ENCODE measurements at places on chromosomes 5 and 9. TPM values are rescaled to one million over a fixed set of nuclear protein-coding genes. Genes with fewer than 3 reads are reported as not detected.

- no peaks in the 10 kb centered on the region for H3K36me3 ChIP-seq
- H3K27me3 ChIP-seq, result peaks cover 5% of the 10 kb centered on the region
- no peak overlapping the region for H3K4me3 ChIP-seq
Observed at GRCh38 chr9:135486267-135487065, 6.9 kb downstream of the PPP1R26 start.

- peak overlapping the region; percentile 1 for H3K4me3 ChIP-seq
- H3K36me3 ChIP-seq, result no peaks in the 10 kb centered on the region
- H3K27me3 ChIP-seq, result peaks cover 2% of the 10 kb centered on the region
- peak; percentile 49 for DNase-seq
- no peaks in the 10 kb centered on the region for H3K4me1 ChIP-seq
Observed at GRCh38 chr9:90219548-90220118, 423.0 kb downstream of the DIRAS2 start.

GRCh38 chr5:143879646-143880045 is 67.7 kb downstream of the HMHB1 start:
- no peak overlapping the region for H3K27ac ChIP-seq
- H3K4me3 ChIP-seq, result no peak overlapping the region

- peaks cover 4% of the 10 kb centered on the region for H3K36me3 ChIP-seq
- DNase-seq, result no peak
- no peaks in the 10 kb centered on the region for H3K4me1 ChIP-seq
- no peak overlapping the region for H3K4me3 ChIP-seq
- H3K27ac ChIP-seq, result no peak overlapping the region
- H3K27me3 ChIP-seq, result no peaks in the 10 kb centered on the region
Observed at GRCh38 chr5:81156732-81157131, 76.4 kb upstream of the CKMT2 start.

DNA sequence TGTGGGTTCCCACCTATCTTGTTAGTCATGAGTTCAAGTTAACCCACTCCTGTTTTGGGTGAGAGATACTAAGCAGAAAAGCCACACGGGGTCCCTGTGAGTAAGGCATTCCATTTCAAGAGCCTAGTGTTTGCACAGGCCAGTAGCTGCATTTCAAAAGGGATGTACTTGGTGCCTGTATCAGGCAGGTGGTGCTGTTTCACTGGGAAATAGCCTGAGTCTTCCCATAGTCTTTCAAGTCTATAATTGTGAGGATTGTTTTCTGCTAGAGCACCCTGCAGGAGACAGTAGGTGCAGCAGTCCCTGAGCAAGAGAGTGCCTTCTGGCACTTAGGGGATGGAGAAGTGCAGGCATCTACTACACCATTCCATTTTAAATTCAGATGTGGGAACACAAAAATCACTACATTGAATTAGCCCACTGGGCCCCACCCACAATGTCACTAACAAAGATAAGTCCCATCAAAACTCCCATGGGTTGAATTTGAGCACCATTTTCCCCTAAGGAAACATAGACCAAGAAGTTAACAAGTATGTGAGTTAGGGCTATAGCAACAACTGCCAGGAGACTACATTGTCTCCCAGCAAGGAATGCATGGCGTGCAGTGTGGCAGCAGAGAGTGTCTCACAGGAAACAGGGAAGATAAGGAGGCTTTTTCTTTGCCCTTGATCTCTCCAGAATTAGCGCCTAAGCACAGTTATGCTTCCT is 263.2 kb downstream of the COX7C start:
- H3K4me3 ChIP-seq, result no peak overlapping the region
- no peak overlapping the region for H3K27ac ChIP-seq
- DNase-seq, result peak; percentile 26
- H3K36me3 ChIP-seq, result no peaks in the 10 kb centered on the region
- H3K4me1 ChIP-seq, result peaks cover 24% of the 10 kb centered on the region

- no peak overlapping the region for H3K27ac ChIP-seq
- peaks cover 4% of the 10 kb centered on the region for H3K36me3 ChIP-seq
- no peak overlapping the region for H3K4me3 ChIP-seq
- H3K27me3 ChIP-seq, result peaks cover 15% of the 10 kb centered on the region
- H3K4me1 ChIP-seq, result no peaks in the 10 kb centered on the region
Observed at GRCh38 chr5:1220351-1220750, 4.8 kb upstream of the SLC6A18 start.

GRCh38 chr5:1204693-1205242 is 3.4 kb downstream of the SLC6A19 start:
- DNase-seq, result peak; percentile 59
- H3K27me3 ChIP-seq, result peaks cover 12% of the 10 kb centered on the region
- no peak overlapping the region for H3K27ac ChIP-seq

- H3K27ac ChIP-seq, result no peak overlapping the region
- H3K4me3 ChIP-seq, result no peak overlapping the region
- peaks cover 4% of the 10 kb centered on the region for H3K27me3 ChIP-seq
- H3K36me3 ChIP-seq, result no peaks in the 10 kb centered on the region
- H3K4me1 ChIP-seq, result peaks cover 14% of the 10 kb centered on the region
Observed at GRCh38 chr9:84857211-84857610, 187.7 kb downstream of the NTRK2 start.

The BTNL9 gene
- 37.9 TPM for total RNA-seq

- H3K27me3 ChIP-seq, result no peaks in the 10 kb centered on the region
- no peaks in the 10 kb centered on the region for H3K36me3 ChIP-seq
- DNase-seq, result no peak
- H3K4me1 ChIP-seq, result no peaks in the 10 kb centered on the region
- H3K27ac ChIP-seq, result no peak overlapping the region
- no peak overlapping the region for H3K4me3 ChIP-seq
Observed at GRCh38 chr5:38825494-38825893, 20.3 kb upstream of the OSMR start.

GRCh38 chr9:36341936-36342577 is 58.0 kb downstream of the RNF38 start:
- H3K4me3 ChIP-seq, result no peak overlapping the region
- H3K36me3 ChIP-seq, result no peaks in the 10 kb centered on the region
- no peak overlapping the region for H3K27ac ChIP-seq
- H3K4me1 ChIP-seq, result no peaks in the 10 kb centered on the region
- no peak for DNase-seq
- H3K27me3 ChIP-seq, result no peaks in the 10 kb centered on the region

The NUTM2F gene
- not detected for total RNA-seq

The CYFIP2 gene
- 120 TPM for total RNA-seq

- H3K27me3 ChIP-seq, result no peaks in the 10 kb centered on the region
- no peak for DNase-seq
- H3K4me3 ChIP-seq, result no peak overlapping the region
- H3K27ac ChIP-seq, result no peak overlapping the region
- H3K36me3 ChIP-seq, result no peaks in the 10 kb centered on the region
- H3K4me1 ChIP-seq, result no peaks in the 10 kb centered on the region
Observed at GRCh38 chr9:76559286-76559685, 100.3 kb downstream of the GCNT1 start.
